ENCODE measurements at places on chromosomes 2 and 18.

DNA sequence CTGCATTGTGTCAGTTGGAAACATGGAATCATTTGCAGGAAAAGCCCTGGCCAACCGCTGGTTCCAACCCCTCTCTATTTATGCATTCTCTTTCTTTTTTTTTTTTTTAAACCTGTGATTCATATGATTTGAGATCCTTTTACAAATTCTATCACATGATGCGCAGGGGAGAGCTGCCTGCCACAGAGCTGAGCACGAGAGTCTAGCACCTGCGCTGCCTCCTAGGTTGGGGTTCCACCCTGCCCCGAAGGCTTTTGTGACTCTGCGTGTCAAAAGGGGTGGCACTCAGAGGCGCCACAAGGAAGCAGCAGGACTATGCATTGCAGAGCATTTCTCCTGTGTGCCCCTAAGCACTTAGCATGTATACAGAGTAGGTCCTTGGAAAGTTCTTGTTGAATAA lies 17.3 kb upstream of the ESPNL start:
- no peak for DNase-seq

GRCh38 chr18:70762812-70763211 lies 474.0 kb downstream of the SOCS6 start:
- no peak for DNase-seq

- DNase-seq = no peak
Measured at GRCh38 chr2:134190062-134190806, 63.6 kb upstream of the MGAT5 start.

DNA sequence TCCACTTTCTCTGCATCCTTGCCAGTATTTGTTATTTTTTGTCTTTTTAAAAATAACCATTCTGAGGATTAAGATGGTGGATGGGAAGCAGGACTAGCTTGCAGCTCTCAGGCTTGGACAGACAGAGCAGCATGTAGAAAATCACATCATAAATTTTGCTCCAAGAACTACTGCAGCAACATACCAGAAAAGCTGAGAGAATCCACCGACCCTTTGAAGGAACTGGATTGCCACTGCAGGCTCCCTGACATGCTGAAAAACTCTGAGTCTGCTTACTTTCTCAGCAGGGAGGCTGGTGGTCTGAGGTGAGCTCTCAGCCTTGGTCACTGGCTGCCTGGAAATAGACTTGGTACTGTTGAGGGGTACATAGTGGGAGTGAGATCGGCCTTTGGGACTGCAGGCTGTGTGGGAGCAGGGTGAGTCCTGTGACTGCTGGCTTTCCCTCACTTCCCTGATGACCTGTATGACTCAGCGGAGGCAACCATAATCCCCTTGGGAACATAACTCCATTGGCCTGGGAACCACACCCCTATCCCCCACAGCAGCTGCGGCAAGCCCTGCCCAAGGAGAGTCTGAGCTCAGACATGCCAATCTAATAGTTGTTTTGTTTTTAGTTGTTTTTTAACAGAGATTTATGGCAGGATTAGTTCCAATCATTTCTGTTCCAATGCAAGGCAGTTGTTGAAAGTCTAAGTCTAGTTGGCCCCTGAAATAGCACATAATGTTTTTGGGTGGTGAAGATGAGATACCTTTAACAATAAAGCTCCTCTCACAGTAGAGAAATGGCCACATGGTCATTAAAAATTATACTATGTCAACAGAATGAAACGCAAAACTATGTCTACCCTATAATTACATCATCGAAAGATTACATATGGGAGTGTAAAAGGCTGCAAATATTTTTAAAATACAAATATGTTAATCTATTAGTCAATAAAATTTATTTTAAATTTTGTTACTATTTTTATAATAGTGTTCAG lies 414.2 kb upstream of the CHAC2 start:
- no peak for DNase-seq

DNA sequence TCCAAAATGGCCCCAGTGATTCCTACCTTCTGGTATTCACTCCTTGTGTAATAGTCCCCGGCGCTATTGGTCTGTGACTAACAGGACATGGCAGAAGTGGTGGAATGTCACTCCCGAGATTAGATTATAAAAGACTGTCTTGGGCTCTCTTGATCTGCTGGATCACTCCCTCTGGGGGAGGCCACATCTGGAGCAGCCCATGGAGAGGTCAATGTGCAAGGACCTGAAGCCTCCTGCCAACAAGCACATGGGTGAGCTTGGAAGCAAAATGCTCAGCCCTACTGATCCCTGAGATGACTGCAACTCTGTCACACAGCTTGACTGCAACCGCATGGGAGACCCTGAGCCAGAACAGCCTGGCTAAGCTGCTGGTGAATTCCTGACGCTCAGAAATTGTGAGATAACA lies 94.3 kb upstream of the GLI2 start:
- DNase-seq = no peak

DNA sequence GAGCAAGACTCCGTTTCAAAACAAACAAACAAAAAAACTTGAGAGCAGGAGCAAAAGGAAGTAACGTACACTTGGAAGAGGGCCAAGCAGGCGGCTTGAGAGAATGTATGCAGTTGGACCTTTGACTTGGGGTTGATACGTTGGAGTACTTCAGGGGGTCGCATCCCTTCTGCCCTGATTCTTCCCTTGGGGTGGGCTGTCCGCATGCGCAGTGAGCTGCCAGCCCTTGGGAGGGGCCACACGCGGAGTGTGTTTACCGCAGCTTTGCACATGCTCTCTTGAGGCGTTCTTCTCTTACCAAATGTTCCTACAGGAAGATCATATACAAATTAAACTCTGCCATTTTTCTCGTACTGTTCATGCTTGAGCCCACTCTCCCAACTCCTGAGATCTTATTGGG lies 38.1 kb upstream of the SOCS6 start:
- no peak for DNase-seq

DNA sequence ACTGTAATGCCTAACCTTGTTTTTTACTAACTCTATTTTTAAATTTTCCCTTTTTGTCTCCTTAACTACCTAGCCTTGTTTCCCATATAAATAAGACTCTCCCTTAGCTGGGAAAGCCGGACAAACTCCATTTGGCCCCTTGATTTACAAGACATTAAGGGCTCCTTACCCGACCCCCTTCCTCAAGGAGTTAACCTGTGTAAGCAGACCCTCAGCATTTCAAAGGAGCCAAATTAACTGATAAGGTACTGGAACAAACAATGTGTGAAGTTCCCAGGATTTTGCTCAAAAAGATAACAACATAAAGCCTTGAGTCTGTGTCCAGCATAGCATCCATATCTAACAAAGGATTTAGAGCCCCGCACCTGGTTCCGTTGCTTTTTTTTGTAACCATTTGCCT lies 59.6 kb upstream of the C2orf15 start:
- no peak for DNase-seq

DNA sequence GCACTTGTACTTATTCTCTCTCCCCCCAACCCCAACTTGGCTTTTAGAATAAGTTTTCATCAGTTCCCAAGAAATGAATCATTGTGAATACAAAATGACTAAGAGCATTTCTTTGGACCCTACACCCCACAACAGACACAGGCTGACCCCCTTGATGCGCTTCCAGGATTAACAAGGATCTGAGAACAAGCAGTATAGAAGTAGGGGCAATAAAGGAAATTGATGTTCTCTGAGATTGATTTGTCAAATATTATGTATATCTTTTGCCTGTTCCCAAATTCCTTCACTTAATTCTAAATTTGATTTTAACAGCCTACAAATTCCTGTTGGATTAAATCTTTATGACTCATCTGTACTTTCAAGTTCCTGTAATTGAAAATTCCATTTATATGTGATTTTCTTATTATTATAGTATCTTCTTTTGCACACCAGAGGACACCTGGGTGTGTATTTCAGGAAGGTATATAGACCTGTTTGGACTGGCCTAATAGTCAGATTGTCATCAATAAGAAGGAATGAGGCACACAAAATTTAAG lies 10.2 kb upstream of the PTPN4 start:
- DNase-seq = no peak

- no peak for DNase-seq
Measured at GRCh38 chr18:54240629-54241107, 16.2 kb upstream of the MBD2 start.

- DNase-seq = no peak
Measured at GRCh38 chr2:222193328-222193983, 105.3 kb downstream of the PAX3 start.

DNA sequence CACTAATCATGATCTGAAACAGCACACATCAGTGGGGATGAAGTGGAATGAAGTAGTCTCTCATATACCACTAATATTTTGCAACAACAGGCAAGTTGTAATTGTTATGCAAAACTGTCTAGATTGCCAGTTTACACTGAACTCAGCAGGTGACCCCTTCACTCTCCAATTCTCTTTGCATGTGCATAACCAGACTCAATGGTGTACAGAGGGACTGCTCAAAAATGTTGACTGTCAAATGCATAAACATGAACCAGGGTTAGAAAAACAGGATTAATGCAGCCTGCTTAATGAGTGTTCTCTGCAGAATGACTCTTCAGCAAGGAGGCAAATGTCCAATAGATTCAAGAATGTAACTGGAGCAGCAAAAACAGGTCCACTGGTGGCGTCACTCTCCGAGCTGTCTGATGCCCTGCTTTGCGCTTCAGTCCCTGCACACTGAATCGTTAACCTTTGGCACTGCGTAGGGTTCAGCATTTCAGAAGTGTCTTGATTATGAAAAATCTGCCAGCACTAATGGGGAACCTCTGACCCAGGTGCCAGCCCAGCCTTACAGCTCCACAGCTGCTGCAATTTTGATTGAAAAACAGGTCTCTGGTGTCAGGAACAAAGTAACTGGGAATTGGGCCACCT lies 209.3 kb downstream of the TDRD15 start:
- DNase-seq = no peak

GRCh38 chr2:85702172-85702571 lies 8.0 kb downstream of the GNLY start:
- DNase-seq = no peak

DNA sequence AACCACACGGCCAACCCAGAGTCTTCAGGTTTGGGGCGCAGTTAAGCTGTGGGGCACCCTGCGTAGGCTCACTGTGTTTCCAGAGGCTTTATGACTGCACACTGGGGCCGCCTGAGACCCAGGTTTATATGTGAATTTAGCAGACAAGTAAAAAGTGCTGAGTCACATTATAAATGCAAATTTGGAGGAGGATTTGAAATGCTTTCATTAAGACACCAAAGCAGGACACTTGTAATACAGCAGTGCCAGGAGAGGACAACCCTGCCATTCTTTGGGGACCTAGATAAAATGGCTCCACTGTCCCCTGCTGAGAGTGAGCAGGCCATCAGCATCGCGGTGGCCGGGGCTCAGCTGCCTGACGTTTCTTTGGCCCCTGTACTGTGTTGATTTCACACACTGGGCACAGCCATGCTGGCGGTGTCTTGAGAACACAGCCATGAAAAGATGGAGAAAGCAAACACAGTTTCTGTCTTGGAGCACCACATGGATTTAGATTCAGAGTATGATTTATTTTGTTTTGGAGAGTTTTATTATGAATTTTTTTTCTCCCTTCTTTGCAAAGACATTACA lies 10.2 kb downstream of the ACKR3 start:
- DNase-seq = no peak

DNA sequence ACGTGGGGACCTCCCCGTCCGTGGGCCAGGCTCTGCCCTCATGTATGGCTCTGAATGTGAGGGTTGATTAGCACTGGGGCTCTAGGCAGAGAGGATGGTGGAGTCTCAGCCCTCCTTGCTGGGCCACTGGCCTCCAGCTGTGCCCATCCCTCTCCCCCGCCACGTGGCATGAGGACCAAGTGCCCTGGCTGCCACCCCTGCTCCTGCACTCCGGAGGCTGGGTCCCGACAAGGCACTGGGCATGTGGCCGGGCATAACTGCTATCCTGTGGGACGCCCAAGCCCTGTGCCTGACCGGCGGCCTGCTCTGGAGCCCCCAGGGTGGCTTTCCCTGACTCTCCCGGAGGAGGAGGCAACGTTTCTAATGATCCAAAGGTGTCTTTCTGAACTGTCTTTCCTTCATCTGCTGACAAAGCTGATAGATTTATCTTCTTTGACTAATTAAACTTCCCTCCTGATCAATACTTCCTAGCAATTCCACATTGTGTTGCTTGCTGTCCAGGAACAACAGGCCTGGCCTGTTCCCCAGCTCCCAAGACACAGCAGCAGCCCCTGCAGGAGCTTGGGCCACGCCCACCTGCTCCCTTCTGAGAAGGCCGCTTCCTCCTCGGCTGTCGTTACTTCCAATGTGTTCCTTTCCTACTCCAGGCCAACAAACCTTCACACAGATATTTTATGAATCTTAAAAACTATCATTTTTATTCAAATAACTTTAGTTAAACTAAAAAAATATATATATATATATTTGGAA lies 132.0 kb downstream of the SNTG2 start:
- no peak for DNase-seq

DNA sequence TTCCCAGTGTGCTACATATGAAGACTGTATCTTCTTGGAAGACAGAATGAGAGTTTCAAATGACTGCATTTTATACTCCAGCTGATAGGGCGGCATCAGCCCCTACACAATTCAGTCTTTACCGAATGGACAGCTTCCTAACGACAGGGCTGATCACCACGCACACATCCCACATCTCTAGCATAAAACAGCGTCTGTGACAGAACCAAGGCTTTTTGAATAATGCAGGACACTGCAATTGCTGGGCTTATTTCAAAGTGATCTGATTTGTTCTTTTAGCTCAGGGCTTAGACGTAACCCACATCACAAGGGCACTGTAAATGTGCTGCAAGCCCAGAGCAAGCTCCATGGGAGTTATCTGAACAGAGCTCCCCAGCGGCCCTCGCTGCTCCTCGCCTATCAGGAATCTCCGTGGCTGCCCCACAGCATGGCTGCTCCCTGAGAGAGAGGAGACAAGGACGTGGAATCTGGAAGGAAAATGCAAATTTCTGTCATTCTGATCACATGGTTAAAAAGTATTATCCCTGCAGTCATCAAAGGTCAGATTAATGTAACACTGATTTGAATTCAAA lies 158.5 kb upstream of the ALKAL2 start:
- no peak for DNase-seq

DNA sequence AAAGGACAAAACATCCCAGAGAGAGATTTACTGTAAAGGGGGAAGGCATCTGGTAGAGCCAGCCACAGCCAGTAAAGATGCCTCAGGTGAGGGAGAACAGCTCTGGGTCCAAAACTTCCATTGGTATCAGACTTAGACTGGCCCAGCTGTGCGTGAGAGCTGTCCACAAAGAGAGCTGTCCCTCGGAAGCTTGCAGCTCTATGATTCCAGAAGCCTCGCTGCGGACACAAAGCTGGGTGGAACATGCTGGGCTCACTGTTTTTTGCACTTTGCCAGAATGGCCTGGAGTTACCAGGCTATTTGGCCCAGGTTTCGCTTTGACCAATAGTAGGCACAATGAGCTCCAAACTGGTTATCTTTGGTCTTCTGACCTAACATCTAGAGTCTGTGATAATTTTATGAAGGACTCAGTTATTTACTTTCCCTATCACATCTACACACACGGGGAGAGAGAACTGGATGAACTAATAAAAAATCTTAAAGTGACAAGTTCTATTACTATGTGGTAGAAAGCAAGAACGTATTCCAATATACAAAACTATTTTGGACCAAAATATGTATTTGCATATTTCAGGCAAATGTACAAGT lies 101.9 kb downstream of the DNER start:
- no peak for DNase-seq

Data from iPS DF 6.9 (cell line).